ENCODE measurements at places on chromosomes 3 and 15.

GRCh38 chr15:96115642-96116041 lies 214.9 kb upstream of the NR2F2 start:
- DNase-seq, result no peak

DNA sequence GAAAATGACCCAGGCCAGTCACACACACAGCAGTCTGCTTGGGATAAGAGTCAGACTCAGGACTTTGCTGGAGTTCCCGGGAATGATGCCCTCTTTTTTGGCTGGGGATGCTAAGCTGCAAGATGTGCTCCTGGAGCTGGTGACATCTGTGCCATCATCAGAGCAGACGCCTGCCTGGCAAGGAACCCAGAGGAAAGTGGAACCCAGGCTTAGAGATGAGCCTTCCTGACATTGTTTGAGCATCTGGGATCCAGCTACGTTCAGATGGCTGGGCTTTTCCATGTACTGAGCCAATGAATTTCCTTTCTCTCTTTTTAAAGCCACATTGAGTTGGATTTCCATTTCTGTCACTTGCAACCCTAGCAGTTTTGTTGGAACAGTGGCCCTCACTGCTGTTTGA lies 53.3 kb downstream of the EBLN2 start:
- no peak for DNase-seq

DNA sequence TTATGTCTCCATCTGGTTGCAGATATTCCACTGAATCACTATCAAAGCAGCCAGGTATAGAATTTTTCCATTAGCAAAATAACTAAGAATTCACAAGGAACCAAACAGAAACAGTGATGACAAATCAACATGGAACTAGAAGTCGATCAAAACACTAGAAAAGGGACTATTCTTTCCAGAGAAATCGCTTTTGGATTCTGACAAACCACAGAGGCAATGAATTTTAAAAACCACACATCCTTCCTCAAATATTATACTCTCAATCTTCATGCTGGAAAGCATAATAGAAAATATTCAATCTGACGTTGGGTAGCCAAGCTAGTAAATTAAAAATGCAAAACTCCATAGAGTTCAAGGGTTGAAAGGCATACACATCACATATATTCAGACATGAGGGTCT lies 93.2 kb upstream of the PPIB start:
- no peak for DNase-seq

DNA sequence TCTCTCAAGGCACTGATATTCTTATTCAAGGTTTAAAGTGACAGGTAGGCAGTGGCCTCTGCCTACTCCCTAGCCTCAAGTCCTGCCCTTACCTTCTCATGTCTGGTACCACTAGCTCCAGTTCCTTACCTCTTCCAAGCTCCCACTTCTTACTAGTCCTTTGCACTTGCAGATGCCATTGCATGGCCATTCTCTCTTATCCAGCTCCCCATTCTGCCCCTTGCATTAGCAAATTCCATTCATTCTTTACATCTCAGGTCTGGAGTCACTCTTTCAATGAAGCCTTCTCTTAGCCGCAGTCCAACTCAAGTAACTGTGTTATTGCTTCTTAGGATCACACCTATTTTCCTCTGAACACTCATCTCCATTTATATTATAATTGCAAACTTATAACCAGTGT lies 807.1 kb downstream of the EDEM1 start:
- DNase-seq, result no peak

GRCh38 chr3:171465763-171466162 lies 5.6 kb upstream of the TNIK start:
- DNase-seq, result no peak

All from GM13977 (cell line).